ENCODE measurements at places on chromosomes 16 and 17.

DNA sequence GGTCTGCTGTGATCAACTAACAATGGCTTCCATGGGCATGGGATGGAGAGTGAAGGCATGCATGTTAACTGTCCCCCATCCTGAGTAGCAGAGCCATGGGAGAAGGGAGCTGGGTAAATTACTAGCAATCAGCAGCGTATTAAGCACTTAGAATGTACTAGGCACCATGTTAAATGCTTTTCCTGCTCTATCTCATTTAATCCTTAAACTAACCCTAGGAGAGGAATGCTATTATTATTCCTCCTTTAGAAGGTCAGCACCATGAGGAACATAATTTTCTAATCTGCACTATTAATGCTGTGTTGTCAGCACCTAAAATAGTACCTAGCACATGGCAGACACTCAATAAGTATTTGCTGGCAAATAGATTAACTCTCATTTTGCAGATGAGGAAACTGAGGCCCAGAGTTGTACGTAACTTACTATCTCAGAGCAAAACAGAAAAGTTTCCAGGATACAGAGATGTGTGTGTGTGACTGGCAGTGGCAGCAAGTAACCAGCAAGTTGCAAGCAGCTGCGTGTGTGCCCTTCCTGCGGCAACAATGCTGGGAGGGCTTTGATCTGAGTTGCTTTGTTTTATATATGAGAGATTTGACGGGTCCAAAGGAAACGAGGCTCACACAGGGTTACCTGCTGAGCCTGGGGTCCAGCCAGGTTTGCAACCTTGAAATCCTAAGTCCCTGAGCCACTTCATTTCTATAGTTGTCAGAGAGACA lies 6.5 kb upstream of the KLHL36 start:
- no peak for DNase-seq

GRCh38 chr17:81064678-81065475 lies 29.9 kb downstream of the BAIAP2 start:
- no peak for DNase-seq

GRCh38 chr17:76585649-76586593 lies at the start of gene ST6GALNAC2:
TSS of gene ST6GALNAC2 (minus strand) at chr17:76585860. CDS start at chr17:76585808, 52 bp downstream.
- peak; percentile 53 for DNase-seq

- DNase-seq, result no peak
Measured at GRCh38 chr17:80223142-80223815, 3.1 kb downstream of the SLC26A11 start.

GRCh38 chr16:81745704-81746558 lies 33.2 kb upstream of the PLCG2 start:
- DNase-seq, result peak; percentile 81

- no peak for DNase-seq
Measured at GRCh38 chr16:22270525-22270924, 26.7 kb upstream of the POLR3E start.

DNA sequence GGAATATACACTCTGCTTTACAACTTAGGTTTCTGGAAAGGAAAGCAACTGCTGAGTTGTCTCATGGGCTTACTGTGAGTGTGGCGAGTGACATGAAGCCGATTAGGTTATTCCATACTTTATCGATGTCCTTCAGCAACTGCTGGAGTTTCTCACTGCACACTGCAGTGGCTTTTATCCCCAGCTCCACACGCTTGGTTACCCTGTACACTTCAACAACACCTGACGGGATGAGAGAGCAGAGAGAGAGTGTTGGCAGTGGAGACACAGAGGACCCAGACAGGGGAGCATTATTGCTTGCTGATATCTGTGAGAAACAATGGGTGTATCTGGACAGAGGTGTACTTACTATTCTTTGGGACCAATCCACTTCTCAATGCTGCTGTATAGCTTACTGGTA lies 46.2 kb downstream of the DUSP14 start:
- no peak for DNase-seq

- DNase-seq, result no peak
Measured at GRCh38 chr17:77359236-77359635, 218.5 kb downstream of the SEC14L1 start.

GRCh38 chr16:86089334-86089900 lies 190.5 kb downstream of the IRF8 start:
- no peak for DNase-seq

- DNase-seq, result no peak
Measured at GRCh38 chr16:56505181-56505580, 14.6 kb downstream of the BBS2 start.

DNA sequence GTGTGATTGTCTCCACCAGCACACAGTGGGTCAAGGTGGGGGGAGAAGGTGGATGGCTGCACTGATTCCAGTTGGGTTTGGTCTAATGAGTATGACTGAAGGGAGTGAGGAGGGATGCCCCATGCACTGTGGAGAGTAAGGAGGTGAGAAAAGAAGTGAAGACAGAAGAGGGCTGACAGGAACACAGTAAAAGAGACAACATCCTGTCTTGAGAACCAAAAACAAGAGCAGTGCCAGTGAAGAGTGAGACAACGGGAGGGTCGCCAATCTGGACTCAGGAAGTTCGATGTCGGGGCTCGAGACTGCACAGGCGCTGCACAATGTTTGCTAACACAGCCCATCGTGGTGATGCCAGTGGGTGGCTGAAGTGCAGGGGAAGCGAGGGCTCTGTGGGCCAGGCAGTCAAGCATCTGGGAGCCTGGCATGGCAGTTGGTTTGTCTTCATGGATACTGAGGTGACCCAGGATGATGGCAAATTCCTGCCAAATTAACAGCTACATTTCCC lies 34.1 kb downstream of the DUSP14 start:
- DNase-seq, result no peak

GRCh38 chr17:72952220-72952619 lies 140.3 kb downstream of the SLC39A11 start:
- no peak for DNase-seq

- no peak for DNase-seq
Measured at GRCh38 chr16:86806838-86807351, 228.5 kb downstream of the FOXL1 start.

- DNase-seq, result peak; percentile 96
Measured at GRCh38 chr17:21214015-21214776, at the start of gene TMEM11. TSS of gene TMEM11 (minus strand) at chr17:21214161. CDS start at chr17:21214152, 9 bp downstream.

DNA sequence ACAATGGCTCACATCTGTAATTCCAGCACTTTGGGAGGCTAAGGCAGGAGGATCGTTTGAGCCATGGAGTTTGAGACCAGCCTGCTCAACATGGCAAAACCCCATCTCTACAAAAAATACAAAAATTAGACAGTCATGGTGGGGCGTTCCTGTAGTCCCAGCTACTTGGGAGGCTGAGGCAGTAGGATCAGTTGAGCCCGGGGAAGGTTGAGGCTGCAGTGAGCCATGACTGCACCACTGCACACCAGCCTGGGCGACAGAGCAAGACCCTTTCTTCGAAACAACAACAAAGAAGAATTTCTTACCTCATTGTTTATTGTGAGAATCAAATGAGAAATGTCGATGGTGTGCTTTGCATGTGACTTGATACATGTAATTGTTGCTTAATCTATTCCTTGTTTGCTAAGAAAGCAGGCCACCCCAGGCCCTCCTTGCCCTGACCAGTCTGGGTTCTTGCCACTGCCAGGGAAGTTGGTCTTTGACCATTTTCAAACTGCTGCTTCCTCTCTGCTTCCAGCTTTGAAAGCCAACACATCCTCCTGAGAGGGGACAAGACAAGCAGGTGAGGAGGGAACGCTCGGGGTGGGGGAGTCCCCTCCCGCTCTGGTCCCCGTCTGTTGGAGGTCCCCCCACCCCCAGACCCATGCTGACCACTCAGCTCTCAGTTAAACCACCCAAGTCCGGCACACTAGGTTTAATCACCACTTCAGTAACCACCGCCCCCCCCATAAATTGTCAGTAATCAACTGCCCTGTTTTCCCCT lies 47.3 kb upstream of the CPNE2 start:
- DNase-seq, result no peak

GRCh38 chr17:28001149-28001548 lies 41.3 kb upstream of the NLK start:
- no peak for DNase-seq

DNA sequence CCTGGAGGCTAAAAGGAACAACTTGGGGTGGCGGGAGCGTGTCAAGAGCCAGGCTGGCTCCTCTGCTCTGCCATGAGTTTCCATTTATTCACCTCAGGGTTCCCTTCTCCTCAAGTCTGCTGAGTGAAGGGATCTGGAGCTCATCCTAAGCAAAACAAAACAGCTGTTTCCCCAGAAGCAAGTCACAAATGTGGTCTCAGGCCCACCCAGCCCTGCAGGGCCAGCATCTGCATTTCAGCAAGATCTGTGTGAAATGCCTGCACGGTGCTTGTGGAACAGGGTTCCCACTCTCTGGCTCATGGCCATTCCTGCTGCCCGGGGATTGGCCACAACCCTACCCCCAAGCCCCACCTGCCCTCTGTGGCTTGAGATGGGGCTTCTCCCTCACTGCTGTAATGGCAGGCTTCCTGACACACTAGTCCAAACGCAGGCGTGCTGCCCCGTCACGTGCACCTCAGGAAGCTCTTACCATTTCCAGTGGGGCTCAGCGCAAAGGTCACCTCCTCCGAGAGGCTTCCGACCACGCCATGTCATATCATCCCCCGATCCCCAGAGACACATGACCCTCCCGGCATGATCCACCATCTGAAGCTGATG lies 2.3 kb downstream of the SLC38A8 start:
- DNase-seq, result no peak

- DNase-seq, result no peak
Measured at GRCh38 chr16:4391631-4392381, 20.2 kb downstream of the VASN start.

- no peak for DNase-seq
Measured at GRCh38 chr17:44767493-44767892, 8.7 kb downstream of the ADAM11 start.

GRCh38 chr17:27532269-27533263 lies 76.3 kb downstream of the KSR1 start:
- no peak for DNase-seq

- DNase-seq, result no peak
Measured at GRCh38 chr17:18326039-18326438, 10.9 kb downstream of the SMCR8 start.

DNA sequence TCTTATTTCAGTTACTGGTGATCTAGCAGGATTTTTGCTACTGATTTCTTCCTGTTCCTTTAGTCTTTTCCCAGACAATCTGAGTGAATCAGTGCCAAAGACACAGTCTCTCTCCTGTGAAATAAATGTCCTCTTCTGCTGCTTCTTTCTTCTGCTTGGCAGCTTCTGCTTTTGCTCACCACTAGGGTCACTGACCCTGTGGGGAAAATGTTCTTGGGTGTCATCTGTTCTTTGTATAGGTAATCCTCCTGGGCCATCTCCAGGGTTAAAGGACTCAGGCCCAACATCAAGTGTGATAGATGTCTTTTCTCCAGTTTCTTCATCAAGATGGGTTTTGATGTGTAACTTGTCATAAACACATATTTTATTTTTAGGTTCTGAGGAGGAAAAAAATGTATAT lies 5.2 kb downstream of the PALB2 start:
- no peak for DNase-seq

GRCh38 chr17:79026376-79027273 lies 2.7 kb downstream of the C1QTNF1 start:
- DNase-seq, result no peak

GRCh38 chr16:89256651-89257254 lies 39.2 kb downstream of the ZNF778 start:
- peak; percentile 78 for DNase-seq

DNA sequence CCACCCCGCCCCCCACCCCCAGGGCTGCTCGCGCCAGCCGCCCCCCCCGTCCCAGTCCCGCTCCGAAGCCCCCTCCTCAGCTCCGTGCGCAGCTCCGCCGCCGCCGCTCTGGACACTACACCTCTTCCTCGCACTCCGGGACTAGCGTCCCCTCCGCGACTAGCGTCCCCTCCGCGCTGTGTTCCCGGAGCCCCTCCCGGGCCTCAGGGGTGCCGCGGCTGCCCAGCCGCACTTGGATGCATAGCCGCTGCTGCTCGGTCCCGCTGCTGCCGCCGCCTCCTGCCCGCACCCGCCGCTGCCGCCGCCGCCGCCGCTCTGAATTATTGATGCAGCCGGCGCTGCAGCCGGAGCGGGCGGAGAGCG lies at the start of gene CBLN1:
CBLN1 (minus strand) TSS at position 359 of the 363 bp plus-strand sequence. CDS start 373 bp downstream, outside the sequence.
- DNase-seq, result no peak

DNA sequence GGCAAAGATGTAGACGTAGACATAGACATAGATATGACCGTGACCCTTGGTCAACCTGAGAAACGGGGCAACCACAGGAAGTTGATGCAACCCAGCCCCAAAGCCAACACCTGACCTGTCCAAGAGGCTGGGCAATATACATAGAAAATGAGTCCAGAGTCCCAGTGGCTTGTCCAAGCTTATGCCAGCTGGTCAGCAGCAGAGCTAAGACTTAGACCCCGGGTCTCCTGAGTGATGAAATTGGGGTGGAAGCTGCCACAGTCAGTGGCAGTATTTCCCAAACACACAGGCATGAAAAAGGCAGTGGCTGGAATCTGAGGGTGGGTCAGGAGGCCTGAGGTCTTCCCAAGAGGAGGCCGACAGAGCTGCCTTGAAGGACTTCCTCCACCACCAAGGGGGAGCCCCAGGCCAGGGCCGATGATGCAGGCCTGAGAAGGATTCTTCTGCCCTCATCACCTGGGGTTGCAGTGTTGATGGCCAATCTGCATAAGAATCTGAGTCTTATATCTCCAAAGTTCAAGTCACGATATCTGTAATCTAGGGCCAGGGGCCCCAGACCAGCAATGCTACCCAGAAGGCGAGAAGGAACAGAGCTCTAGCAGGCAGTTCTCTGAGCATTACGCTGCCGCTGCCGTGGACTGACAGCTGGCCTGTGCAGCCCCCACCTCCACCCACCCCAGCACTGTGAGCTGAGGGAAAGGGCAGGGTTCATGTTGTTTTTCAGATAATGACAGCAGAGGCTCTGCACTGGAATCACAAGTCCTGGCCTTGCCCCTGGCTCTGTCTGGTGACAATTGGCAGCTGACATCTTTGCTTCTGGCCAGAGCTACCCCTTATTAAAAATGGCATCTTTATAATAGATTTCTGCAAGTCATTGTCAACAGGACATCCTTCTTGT lies 72.7 kb downstream of the GNAO1 start:
- no peak for DNase-seq

DNA sequence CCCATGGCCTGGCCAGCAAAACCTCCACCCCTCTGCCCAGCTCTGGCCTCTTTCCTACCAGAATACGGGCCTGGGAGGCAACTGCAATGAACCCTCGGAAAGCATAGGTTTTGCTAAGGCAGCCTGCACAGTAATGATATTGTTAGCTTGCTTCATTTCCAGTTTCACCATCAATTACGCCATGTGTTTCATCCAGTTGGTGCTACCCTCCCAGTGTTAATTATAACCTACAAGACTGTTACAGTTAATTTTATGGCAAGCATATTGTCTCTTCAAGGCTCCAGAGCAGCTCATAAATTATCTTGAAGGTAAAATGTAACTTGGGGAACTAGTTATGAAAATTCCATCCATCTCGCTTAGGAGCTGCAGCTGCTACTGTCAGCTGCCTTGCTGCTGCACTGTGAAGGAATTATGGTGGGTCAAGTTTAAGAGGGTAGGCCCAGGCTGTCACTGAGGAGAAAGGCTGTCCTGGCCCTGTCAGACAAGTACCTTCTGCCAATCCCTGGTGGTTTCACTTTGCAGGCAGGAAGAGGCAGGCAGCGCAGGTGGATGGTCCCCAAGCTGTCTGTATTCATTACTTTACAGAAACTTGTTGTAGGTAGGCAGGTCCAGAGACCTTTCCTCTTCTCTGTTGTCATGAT lies 242.9 kb downstream of the FTO start:
- no peak for DNase-seq
